ENCODE measurements at places on chromosomes 7 and 10.

DNA sequence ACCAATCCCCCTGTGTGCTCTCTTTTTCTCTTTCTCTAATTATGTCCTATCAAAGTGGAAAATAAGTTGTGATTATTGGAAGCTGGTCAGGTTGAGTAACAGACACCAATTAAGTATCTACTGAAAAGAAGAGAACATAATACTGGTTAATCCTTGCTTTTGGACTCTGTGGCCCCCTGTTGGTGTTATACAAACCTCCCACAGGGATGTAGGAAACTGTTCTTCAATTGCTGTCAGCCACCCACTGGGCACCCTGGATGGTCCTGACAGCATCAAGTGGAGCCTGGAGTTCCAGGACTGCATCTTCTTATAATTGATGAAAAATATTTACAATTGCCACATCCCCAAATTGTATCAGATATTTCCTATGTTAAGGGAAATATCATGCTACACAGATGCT, 939.7 kb downstream of the KCNMA1 start:
- DNase-seq: no peak

GRCh38 chr10:91354166-91355075, 55.7 kb upstream of the HECTD2 start:
- DNase-seq: no peak

GRCh38 chr7:43629857-43630256, 46.9 kb downstream of the STK17A start:
- no peak for DNase-seq

- DNase-seq: peak; percentile 75
Observed at GRCh38 chr10:43304687-43305333, 37.9 kb upstream of the RASGEF1A start.

DNA sequence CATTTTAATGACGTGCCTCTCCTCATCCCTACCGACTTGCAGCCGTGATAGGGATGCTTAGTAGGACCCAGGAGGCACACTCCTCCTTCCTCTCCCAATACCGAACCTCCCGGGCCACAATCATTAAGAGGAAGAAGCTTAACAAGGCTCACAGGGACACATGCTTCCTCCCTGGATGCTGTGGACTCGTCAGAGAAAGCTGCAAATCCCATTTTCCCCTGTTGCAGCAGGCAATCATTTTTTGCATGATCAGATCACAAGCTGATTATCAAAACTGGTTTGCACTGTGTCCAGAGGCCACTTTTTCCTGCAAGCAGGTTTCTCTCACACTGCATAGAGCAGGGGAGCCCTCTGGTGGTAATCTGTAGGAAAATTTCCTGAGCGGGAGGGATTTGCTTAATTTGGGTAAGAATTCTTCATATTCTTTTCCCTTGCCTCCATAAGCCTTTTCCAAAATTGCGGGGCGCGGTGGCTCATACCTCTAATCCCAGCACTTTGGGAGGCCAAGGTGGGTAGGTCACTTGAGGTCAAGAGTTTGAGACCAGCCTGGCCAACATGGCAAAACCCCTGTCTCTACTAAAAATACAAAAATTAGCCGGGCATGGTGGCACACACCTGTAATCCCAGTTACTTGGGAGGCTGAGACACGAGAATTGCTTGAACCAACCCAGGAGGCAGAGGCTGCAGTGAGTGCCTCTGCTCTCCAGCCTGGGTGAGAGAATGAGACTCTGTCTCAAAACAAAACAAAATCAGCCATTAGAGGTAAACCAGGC, 16.1 kb upstream of the LAMB4 start:
- peak; percentile 81 for DNase-seq
